ENCODE measurements at places on chromosomes 6 and 20.

GRCh38 chr20:38726804-38727606 is 2.7 kb downstream of the SLC32A1 start:
- no peak for DNase-seq

- no peak for DNase-seq
These were observed 93.3 kb downstream of the SNX5 start for GRCh38 chr20:17875106-17875980.

DNA sequence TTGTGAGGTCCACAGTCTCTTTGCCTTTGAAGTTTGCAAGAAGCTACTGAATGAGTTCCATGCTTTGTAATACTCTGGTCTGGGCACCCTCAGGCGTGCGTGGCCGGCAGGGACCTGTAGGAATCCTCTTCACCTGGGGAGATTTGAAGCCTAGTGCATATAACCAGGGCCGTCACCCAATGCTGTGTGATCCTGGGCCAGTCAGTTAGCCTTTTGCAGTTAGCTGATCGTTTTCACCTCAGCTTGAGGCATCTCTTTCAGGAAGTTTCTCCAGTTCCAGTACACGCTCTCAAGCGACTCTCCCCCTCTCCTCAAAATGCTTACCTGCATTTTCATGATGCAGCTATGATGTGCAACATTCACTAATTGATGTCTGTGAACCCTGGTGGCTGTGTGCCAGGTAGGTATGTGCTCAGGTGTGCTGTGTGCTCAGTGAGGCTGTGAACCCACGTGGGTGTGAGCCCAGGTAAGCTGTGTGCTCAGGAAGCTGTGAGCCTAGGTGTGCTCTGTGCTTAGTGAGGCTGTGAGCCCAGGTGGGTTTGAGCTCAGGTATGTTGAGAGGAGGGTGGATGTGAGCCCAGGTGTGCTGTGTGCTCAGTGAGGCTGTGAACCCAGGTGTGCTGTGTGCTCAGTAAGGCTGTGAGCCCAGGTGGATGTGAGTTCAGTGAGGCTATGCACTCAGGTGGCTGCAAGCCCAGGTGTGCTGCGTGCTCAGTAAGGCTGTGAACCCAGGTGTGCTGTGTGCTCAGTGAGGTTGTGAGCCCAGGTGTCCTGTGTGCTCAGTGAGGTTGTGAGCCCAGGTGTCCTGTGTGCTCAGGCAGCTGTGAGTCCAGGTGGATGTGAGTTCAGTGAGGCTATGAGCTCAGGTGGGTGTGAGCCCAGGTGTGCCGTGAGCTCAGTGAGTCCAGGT is 120.4 kb downstream of the PHACTR3 start:
- no peak for DNase-seq

GRCh38 chr6:130229645-130230044 is 6.9 kb upstream of the SAMD3 start:
- no peak for DNase-seq

DNA sequence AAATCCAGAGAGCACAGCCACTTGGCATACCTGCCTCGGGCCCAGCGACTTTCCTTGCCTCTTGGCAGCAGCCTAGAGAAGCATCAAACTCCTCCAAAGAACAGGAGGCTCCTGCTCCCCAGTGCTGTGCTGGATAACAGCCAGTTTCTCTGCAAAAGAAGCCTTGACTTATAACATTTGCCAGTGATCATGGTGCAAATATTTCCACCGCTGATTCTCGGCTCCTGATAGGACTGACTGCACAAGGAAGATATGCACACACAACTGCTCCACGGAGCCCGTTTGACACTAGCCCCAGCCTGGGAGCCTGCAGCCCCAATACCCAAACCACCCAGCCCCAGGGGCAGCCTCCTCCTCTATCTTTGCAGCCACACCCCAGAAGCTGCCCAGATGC is 17.5 kb downstream of the ACSS1 start:
- DNase-seq, result no peak

- no peak for DNase-seq
These were observed 34.1 kb upstream of the RPL7L1 start for GRCh38 chr6:42845327-42845694.

GRCh38 chr6:144418959-144419545 is 133.9 kb downstream of the UTRN start:
- no peak for DNase-seq

GRCh38 chr20:2806351-2806701 is 5.9 kb upstream of the CPXM1 start:
- DNase-seq, result no peak

DNA sequence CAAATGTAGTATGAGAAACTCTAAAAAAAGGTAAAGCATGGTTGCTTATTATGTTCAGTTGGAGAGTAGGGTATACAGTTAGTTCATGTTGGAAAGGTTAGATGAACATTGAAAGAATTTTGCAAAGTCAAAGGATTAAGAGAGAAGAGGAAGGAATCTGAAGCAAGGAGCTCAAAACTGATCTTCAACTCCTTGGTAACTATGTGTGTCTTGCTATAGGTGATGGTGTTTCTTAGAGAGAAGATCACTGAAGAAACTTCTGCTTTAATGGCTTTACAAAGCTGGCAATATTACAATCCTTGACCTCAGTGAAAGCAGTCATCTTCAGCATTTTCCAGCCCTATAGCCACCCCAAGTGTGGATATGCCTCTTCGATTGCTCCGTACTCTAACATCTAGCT is 4.7 kb downstream of the HLA-DRA start:
- DNase-seq, result no peak

DNA sequence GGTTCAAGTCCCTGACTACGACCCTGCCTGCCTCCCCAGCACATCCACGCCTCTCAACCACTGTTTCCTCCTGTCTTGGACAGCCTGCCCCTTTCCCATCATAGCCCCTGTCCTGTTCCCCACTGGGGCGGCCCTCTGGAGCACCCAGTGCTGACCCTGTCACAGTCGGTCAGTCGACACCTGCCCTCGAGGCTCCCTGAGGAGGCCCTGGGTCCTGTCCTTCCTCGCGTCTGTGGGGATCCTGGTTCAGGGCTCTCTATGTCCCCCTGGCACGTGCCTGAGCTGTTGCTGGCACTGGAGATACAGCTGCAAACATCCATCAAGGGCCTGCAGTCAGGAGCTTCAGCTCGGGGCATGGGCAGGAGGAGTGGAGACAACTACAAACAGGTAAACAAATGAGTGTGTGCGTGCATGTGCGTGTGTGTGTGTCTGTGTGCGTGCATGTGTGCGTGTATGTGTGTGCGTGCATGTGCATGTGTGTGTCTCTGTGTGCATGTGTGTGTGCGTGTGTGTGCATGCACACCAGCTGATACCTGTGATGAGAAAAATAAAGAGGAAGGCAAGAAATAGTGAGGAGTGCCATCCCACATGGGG is 132.8 kb downstream of the PHACTR3 start:
- DNase-seq, result no peak

DNA sequence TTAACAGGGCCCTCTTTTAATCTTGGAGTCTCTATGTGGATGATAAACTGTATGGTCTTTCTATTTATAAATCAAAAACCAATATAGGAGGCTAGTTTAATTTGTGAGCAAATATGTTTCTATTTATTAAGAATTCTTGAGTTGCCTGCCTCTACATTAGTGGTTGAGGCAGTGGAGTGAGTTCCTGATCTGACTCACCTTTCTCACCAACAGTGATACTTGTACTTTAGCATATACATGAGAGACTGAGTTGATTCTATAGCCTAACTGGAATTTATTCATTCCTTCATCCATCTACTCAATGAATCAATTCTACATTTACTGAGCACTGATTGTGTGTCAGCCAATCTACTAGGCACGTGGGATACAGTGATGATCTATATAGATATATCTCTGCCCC is 126.9 kb downstream of the TRMT11 start:
- DNase-seq, result no peak

GRCh38 chr6:138817799-138818198 is 21.9 kb downstream of the ECT2L start:
- DNase-seq, result no peak

GRCh38 chr6:157774153-157775135 is 48.6 kb upstream of the SNX9 start:
- no peak for DNase-seq

DNA sequence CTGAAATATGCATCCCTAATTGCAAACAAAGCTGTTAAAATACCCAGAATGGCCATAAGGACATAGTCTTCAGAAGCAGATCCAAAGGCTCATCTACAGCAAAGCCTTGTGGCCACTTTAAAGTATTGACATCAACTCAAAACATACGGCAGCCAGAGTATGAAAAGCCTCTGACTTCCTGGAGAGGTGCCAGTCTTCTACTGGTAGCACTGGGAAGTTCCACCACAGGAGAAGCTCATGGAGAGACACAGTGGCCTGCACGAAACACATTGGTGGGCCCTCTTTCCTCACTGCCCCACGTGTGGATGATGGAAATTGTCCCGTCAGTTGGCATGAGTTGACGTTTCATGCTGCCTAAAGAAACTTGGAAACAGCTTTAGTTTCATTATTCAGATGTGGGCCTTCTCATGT is 202.6 kb upstream of the HEY2 start:
- no peak for DNase-seq

DNA sequence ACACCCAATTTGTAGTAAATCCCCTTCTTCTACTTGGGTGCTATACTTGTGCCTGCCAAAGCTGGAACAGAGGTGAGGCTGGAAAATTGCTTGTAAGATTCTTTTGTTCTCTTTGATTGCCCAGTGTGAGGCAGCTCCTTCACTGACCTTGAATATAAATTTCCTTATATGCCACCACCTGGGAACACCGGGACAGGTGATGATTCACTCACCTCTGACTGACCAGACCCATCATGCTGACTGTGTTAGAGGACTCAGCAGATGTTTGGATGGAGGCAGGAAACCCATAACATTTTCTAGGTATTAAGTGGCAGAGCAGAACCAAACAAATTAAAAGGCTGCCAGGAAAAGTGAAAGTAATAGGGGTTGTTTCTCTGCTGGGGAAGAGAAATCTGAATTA is 120.9 kb downstream of the GRM1 start:
- no peak for DNase-seq

DNA sequence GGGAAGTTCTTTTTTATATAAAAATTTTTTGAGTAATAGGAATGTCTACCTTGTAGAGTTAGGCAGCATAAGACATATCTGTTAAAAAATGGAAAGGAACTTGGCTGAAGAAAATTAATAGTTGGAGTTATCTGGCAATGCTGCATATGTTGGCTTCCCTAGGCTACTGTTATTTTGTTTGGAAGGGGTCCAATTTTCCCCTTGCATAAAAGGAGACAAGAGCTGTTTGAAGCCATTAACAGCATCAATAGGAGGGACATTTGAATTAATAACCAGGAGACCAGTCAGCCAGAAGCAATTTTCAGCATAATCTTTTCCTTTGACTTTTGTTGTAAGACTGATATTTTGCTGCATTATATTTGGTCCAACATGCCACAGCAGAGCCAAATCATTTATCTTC is 80.9 kb upstream of the TAB2 start:
- no peak for DNase-seq

GRCh38 chr6:64860203-64860602 is 846.8 kb downstream of the EYS start:
- no peak for DNase-seq

GRCh38 chr6:143003676-143004075 is 57.0 kb upstream of the AIG1 start:
- DNase-seq, result no peak

DNA sequence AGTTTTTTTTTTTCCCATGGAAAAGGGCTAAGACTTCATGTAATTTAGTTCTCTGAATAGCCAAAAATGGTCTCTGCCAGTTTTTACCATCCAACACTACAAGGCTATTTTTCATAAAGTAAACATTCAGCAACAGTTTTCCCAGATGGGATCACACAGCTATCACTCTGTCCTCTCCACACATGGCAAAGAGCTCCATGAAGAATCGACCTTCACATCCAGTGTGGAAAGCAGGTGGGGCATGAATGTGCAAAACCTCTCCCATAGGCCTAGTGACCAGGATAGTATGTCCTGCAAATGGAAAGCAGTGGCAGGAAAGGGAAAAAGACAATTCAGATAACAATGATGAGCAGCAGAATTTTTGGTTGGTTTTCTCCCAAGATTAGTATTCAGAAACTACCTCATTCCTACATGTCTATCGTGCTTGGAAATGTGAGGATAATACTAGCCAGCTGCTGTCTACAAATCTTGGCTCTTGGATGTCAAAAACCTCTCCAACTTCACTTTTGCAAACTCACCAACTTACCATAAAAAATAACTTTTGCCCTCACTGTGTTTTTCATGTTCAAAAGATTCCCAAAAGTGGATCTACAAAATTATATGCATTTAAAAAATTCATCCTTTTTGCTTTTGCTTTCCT is 159.7 kb upstream of the MCHR2 start:
- DNase-seq, result no peak

- no peak for DNase-seq
These were observed 130.4 kb downstream of the MOXD1 start for GRCh38 chr6:132270726-132271402.

DNA sequence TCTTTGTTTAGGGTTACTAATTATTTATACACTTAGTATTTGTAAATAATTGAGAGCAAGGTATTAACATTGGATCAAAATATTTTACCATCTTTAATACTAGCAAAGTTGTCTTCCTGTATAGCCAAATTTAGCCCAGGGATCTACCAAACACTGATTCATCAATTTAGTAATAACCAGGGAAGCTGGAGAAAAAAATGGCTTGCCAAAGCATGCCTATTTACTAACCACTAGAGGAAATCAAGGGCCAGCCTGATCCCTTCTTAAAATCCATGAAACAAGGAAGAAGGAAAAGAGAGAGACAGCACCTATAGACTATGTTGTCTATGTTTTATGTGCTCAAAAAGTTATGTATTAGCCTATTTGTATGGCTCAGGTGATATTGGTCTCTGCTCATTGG is 450.3 kb upstream of the GJE1 start:
- DNase-seq, result no peak

DNA sequence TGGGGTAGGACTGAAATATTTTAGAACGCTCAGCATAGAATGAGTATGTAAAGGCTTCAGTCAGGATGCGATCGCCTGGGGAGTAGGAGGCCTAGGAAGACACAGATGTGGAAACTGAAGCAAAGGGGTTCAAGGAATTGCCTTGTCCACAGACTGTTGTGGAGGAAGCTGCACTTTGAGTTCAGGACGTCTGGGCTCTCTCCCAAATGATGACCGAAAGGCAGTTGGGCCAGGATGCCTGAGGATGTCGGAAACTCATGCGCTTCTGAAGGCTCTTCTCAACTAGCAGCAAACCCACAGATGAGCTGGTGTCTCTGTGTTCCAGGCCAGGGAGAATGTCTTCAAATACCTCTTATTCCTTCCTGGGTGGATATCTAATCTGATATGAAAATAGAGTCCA is 146.2 kb upstream of the SULF2 start:
- no peak for DNase-seq

DNA sequence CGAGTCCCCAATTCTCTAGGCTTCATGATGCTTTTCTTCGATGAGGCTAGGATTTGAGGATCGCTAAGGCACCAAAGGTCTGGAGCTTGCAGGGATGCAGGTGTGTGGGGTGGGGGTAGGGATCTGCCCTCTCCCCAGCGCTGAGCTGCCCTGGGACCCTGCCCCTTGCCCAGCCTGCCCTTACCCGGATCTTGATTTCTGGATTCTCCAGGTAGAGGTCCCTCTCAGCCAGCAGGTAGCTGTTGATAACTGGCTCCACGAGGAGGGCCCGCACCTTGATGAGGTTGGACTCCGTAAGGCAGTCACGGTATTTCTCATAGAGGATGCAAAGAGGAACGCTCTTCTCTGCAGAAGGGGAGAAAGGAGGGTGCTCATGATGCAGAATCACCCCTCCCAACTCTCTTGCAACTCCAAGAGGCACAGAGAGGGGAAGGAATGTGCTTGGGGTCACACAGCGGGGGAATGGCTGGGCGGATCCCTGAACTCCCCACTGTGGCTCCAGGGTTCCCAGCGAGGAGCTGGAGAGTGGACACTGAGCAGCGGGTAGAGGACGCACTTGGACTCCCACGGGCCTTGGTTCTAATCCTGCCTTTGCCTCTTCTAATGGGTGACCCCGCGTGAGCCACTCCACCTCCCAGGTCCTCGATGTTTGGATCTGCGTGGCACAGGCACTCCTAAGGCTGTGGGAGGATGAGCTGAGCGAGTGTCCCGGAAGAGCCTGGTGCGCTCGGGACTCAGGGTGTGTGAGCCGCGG is 32.7 kb downstream of the TGM2 start:
- no peak for DNase-seq

All from stimulated activated CD4-positive, alpha-beta T cell treated with anti-CD3 and anti-CD28 coated beads, Interleukin-12 subunit alpha, Interleukin-12 subunit beta, amount 100 ng/mL, for 24 hours (primary cell).